ENCODE measurements at places on chromosomes 1 and 21.

DNA sequence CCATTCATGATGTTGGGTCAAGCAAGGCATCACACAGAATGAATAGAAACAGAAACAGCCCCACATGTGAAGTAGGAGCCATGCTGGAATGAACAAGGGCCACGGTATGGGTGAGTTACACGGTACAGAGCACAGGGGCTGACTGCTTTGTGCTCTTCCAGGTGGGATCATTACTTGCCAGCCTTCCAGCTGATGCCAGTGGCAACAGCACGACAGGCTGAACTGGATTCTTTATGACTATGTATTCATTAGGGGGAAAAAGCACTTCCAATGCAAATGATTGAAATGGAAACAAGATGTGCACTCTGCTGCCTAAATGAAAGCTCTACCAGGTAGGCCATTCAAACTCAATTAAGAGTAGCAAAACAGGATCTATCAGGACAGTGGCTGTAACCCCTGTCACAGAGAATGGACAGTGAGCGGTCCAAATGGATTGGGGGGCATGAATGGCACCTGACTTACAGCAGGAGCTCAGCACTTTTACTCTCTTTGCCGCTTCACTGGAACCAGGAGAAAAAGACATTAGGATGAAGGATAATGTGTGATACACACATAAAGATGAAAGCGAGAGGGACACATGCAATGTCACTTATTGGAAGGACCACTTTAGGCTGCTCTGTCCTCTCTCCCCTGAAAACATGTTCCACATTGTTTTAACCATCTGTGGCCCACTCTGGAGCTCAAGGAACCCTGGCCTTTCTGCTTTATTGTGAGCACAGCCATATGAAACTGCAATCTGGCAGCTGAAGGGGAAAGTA, 23.4 kb upstream of the IRF2BP2 start:
- no peak for DNase-seq

- peak; percentile 42 for DNase-seq
Observed at GRCh38 chr1:66532798-66533783, 862 bp upstream of the SGIP1 start.

GRCh38 chr1:175714350-175714749, 29.0 kb downstream of the TNR start:
- DNase-seq: no peak

DNA sequence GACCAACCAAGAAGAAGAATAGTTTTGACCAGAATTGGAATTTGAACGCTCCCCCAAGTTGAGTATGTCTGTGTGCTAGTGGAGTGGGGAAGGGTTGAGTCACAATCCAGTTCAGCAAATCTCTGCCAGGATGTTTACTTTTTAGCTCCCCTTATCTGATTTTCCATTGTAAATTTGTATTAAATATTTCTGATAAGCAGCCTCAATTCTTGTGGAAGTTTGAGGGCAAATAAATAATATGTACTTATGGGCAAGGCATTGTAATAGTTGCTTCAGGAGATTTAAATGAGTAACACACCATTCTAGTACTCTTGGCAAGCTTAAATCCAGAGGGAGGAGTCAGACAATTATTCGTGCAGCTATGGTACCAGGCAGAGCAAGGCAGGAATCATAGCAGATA, 14.4 kb downstream of the CXADR start:
- no peak for DNase-seq

GRCh38 chr1:239233626-239234025, 152.7 kb upstream of the CHRM3 start:
- DNase-seq: no peak

DNA sequence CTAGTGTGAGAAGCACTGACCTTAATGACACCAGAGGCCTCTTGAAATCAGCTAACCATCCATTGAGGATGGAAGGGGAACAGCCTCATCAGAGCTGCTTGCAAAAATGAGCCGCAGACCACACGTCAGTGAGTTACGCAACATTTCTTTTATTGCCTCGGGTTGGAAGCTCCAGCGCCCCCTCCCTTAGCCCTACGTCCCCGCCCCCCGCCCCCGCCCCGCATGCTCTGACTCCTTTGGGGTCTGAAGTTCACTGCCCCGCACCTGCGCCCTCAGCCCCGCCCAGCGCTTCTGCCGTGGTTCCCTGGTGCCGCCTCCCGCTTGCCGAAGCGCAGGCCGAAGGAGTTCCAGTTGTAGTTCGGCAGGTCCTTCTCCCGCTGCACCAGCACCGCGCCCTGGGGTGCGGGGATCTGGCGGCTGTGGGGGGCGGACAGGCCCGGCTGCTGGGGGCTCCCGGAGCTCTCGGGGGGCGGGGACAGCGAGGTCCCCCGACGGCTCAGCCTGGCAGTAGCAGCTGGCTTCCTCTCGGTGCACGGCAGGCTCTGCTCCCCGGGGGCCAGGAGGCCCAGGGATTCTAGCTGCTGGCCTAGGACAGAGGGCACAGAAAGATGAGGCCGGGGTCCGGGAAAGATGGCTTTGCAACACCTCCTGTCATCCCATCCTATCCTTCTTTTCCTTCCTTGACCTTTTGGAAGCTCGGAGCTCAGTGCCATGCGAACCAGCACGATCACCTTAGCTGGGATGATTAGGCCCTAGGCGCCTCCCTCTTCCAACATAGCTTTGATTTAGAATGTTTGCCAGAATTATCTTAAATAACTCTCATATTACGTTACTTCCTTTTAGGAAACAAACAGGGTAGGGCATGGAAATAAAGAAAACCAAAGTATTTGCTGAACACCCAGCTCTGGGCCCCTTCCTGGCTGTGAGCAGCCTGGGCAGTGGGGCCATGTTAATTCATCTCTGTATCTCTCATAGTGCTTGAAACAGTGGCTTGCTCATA, 5.8 kb downstream of the KISS1 start:
- DNase-seq: no peak

- no peak for DNase-seq
Observed at GRCh38 chr21:43315244-43316137, 111.4 kb downstream of the SIK1 start.

GRCh38 chr1:219476116-219476515, 136.8 kb downstream of the ZC3H11B start:
- DNase-seq: no peak

DNA sequence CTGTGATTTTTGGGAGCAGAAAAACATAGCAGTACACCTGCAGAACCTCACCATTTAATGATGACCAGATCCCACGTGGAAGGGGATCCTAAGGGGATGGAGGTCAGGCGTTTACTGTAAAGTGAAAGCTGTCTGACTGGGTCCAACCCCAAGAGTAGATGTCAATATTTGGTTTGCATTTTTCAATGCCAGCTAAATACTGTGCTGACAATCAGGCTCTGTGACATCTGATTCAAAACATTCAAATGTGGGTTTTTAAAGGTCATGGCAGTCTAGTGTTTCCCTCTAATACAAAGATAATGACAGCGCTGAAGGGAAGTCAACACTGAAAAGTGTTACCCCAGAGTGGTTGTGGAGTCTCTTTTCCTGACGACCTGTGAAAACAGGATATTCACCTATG, 68.1 kb downstream of the SPAG17 start:
- peak; percentile 14 for DNase-seq

DNA sequence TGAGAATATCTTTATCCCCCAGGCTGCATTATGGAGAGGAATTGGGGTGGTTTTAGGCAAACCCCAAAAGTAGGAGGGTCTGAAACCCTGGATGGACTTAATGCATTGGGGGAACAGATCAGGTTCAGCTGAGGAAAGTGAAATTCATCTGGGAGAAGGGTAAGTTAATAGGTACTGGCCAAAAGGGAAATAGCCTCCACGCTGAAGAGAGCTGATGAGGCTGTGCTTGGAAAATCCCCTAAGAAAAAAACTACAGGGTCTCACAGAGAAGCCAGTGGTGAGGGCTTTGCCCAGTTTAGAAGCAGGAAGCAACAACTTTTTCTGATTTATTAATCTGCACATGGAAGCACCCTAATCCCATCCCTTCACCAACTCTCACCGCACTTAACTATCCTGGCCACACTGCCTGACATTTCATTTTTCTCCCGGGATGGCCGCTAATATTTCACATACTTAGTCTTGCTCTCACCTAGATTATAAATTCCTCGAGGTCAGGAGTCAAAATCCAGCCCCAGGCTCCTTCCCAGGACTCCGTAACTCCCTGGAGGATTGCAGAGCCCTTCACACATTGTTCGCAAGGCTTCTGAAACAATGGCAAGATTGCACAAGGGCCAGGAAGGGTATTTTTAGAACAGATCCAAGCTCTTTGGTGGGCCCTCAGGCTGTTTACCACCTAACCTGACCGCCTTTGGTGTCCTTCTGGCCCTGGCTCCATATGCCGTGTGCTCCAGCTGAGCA, 60.9 kb upstream of the TARBP1 start:
- DNase-seq: no peak

- DNase-seq: no peak
Observed at GRCh38 chr1:29282924-29283803, 46.8 kb downstream of the PTPRU start.

DNA sequence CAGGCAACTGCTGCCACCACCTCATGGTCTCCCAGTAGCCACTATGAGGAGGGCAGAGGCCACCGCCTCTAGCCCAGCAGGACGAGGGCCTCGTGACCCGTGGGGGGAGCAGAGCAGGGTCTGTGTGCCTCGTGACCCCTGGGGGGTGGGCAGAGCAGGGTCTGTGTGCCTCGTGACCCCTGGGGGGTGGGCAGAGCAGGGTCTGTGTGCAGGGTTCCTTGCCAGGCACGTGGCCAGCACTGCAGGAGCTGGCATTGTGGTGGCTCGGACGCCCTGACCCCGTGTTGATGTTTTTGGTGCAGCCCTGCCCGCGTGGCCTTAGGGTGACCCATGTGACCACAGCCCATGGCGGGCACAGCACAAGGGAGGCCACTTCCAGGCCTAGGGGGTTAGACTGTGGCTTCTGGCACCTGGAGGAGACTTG, 52.8 kb downstream of the SLX9 start:
- no peak for DNase-seq

Measured in NCI-H2081 (cell line).